Activated naive CD4-positive, alpha-beta T cell (primary cell): ENCODE measurements at places on chromosomes 16 and 17.

- DNase-seq, result no peak
Observed at GRCh38 chr17:57784226-57784895, 39.3 kb upstream of the CCDC182 start.

GRCh38 chr16:69865701-69866100, 85.4 kb upstream of the CLEC18A start:
- DNase-seq, result no peak

DNA sequence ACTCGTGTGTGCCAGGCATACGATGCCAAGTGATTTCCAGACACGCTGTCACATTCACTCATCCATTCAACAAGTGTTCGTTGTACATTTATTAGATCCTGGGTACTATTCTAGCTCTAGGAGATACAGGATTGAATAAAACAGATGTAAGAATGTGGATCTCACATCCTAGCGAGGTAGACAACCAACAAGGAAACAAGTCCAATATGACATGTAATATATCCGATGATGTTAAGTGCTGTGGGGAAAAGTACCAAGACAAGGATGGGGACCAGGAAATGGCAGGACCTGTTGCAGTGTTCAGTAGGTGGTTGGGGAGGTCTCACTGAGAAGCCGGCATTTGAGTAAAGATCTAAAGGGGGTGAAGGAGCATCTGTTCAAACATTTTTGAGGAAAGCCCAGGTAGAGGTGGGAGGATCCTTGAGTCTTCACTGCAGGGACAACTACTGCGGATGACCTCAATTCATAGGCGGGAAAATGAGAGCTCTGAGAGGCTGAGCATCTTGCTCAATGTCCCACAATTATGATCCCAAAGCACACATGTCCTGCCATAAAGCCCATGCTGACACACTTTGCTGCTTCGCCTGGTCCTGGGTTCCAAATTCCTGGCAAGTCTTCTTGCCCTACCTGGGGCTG, 129.4 kb downstream of the ASIC2 start:
- DNase-seq, result no peak

- no peak for DNase-seq
Observed at GRCh38 chr17:48520631-48521079, 10.2 kb downstream of the HOXB1 start.

DNA sequence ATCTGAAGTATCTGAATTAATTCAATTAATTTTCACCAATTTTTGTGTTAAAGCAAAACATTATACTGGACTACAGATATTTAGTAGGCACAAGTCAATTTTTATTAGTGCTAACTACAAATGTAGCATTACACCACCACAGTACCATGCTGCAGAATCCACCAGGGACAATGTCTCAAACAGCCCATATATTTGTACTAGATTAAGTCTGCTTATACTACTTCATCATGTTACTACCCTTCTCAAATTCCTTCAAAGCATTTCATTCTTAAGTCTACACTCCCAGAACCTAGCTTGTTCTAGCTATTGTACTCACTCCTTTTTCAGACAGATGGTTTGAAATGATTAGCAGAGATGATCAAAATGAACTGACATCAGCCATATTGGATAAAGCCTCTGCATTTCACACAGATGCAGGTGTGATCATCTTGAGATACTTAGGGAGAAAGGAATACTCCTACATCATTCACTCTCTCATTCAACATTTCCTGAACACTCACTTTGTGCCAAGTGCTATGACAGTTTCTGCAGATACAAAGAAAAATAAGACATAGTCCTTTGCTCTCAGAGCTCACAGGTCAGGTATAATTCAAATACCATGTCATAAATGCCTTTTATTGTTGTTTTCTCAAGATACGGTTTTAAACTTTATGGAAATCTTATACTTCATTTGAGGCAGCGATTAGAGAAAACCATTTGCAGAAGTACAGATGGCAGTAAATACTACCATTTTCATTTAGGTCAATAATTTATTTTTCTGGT, 47.7 kb downstream of the SMURF2 start:
- no peak for DNase-seq

DNA sequence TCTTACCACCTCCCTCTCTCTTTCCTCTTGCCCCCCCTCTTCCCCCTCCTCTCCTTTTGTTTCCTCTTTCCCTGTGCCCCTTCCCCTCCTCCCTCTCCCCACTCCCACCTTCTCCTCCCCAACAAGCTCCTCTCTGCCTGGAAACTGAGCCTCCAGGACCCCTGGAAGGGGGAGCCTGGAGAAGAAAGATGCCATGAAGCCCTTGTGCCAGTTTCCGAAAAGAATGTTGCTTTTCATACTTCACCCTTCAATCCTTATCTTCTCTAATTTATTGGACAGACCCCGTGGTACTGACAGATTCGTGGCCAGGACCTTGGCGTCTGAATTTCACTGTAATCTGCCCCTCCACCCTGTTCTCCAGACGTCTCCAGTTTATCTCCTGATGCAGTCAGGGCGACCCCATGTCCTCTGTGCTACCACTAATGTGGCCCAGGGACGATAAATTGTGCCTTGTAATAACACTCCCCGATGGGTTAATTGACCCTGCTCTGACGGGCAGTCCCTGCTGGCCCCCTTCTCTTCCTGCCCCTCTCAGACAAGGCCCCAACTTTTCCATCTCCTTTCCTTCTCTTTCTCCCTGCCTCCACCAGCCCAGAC, 138.4 kb upstream of the GSE1 start:
- DNase-seq, result no peak

GRCh38 chr16:2902337-2903130, 9.2 kb upstream of the FLYWCH1 start:
- no peak for DNase-seq

- DNase-seq, result peak; percentile 3
Observed at GRCh38 chr17:33049781-33050414, 58.3 kb downstream of the SPACA3 start.

- no peak for DNase-seq
Observed at GRCh38 chr16:20768121-20768520, 4.3 kb downstream of the ACSM3 start.

DNA sequence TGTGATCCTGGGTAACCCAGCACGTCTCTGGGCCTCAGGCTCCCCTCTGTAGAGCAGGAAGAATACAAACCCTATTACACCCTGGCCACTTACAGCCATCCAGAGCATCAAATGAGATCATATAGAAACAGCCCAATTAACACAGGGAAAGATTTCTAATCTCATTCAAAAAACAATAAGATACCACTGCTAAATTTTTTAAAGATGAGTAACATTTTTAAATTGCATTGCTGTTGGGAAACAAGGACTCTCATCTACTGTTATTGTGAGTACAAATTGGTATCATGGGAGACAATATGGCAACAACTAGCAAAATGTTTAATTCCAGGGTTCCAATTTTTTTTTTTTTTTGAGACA, 41.1 kb downstream of the SRL start:
- DNase-seq, result no peak

DNA sequence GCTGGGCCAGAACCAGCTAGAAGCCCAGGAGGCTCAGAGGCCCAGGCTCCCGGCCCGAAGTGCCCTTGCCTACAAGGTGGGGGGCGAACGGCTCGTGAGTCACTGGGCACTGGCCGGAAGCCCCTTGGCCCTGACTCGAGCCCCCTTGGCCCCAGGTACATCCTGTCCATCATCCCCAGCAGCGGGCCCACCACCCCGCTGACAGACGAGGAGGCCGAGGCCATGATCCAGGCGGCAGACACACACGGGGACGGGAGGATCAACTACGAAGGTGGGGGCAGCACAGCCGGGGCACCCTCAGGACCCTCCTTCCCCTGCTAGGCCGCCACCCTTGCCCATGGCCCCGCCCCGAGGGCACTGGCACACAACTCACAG, 15.8 kb upstream of the AATK start:
- no peak for DNase-seq

DNA sequence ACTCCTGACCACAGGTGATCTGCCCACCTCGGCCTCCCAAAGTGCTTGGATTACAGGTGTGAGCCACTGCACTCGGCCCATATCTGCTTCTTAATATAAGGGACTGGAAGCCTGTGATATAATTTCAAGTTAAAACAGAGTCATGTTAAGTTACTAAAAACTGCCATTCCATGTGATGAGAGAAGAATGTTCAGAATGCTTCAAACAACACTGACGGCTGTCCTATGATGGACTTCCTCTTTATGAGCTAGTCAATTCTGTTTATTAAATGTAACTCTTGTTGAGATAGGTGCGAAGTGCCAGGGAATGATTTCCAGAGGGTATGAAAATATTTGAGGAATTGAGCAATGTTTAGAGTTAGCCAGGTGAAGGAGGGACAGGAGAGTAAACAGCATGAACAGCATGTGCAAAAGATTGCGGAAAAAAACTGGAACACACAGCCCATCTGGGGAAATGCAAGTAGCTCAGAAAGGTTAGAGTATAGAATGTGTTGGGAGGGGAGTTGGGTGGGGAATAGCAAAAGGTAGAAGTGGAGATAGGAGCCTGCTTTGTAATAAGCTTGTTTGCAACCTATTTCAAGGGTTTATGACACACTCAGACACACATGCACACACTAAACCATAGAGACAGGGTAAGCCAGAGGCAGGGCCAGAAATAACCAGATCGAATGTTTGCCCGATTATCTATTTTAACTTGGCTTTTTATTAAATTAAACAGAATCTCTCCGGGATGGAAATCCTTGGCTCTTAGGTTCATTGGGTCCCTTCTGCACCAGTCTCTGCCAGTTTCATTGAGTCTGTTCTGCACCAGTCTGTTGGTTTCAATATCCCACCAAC, 135.6 kb upstream of the COX10 start:
- no peak for DNase-seq

DNA sequence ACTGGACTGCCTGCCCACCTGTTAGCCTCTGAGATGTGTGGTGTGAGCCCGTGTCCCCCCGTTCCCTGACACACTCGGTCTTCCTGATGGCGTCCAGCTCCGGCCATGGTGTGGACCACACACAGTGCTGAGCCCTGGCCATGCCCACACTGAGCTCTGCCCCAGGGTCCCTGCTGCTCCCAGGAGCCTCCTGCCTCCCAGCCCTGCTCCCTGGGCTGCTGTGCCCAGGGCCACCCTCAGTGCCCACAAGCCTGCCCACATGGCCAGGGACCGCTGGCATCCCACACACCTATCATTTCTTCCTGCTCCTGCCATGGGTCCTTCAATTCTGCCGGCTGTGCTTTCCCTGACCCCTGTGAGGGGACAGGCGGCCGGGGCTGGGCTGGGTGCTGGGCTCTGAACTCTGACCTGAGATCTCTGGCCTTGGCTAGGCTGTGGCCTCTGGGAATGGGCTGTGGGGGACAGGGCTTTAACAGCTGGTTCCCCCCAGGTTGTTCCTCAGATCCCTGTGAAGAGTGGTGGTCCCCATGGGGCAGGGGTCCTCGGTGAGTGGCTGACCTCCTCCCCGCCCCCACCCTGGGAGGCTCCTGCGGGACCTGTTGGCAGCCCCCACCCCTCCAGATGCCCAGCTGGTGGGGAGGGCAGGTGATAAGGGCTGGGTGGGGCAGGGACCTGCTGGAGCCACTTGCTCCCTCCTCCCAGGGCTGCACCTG, 4.0 kb downstream of the CEMP1 start:
- DNase-seq, result no peak

GRCh38 chr17:45361976-45362375, 45.2 kb upstream of the MAP3K14 start:
- no peak for DNase-seq

- DNase-seq, result no peak
Observed at GRCh38 chr17:49680314-49680713, 2.4 kb upstream of the SPOP start.

DNA sequence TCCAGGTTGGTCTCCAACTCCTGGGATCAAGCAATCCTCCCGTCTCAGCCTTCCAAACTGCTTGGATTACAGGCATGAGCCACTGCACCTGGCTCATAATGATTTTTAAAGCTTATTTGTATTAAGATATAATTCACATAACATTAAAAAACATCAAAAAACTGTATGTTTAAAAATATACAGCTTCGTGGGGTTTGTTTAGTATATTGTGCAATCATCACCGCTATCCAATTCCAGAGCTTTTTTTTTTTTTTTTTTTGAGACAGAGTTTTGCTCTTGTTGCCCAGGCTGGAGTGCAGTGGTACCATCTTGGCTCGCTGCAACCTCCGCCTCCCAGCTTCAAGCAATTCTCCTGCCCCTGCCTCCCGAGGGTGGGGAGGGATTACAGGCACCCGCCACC, 11.0 kb upstream of the SLC25A19 start:
- DNase-seq, result no peak

DNA sequence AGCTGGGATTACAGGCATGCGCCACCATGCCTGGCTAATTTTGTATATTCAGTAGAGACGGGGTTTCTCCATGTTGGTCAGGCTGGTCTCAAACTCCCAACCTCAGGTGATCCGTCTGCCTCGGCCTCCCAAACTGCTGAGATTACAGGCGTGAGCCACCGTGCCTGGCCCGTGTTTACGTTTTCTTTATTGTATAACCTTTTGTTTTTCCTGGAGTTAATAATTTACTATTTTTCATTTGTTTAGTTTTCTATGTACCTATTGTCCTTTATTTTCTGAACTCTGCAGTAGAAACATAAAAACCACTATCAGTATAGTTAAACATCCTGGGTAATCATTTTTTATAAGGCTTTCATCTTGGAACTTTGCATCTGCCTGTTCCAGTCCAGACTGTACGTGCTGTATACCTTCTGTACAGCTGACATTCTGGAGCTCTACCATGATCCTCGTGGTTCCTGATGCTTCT, 73.6 kb downstream of the PPM1E start:
- no peak for DNase-seq

DNA sequence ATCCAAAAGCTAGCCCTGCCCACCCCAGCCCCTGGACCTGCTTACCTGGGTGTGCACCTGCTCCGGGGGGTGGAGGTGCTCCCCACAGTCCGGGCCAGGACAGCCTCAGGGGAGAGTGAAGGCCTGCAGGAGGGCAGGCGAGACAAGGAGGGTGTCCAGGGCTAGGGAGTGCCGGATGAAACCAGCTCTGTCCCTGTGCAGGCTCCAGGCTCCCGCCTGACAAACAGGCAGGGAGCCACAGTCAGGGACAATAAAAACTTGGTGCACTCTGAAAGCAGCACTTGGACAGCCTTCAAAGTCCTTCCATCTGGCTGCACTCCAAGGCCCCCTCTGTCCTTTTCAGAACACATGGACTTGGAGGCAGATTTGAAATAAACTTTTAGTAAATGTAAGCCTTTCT, 3.9 kb downstream of the PAQR4 start:
- DNase-seq, result no peak

GRCh38 chr17:40303708-40304551, 5.0 kb upstream of the RARA start:
- no peak for DNase-seq

DNA sequence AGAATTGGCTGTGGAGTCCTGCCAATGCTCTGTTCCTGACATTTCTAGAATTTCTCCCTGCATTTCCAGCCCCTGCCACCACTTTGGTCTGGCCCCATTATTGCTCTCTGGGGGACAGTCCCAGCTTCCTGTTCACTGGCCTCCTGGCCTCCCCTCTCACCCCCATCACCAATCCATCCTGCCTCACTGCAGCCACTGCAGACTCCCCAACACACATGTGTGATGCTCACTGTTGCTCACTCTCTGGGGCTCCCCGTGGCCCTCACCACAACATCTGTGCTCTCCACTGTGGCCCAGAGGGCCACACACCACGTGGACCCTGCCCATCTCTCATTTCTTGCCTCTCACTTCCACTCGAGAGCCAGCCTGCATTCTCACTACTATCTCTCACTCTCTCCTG, 64.6 kb downstream of the SREBF1 start:
- DNase-seq, result no peak

GRCh38 chr17:4582691-4583090, 1.6 kb upstream of the SMTNL2 start:
- DNase-seq, result no peak

GRCh38 chr16:50002190-50002589, 22.8 kb upstream of the CNEP1R1 start:
- DNase-seq, result no peak
